Fibroblast of skin of left quadriceps (primary cell): ENCODE measurements at places on chromosomes 3 and 15.

DNA sequence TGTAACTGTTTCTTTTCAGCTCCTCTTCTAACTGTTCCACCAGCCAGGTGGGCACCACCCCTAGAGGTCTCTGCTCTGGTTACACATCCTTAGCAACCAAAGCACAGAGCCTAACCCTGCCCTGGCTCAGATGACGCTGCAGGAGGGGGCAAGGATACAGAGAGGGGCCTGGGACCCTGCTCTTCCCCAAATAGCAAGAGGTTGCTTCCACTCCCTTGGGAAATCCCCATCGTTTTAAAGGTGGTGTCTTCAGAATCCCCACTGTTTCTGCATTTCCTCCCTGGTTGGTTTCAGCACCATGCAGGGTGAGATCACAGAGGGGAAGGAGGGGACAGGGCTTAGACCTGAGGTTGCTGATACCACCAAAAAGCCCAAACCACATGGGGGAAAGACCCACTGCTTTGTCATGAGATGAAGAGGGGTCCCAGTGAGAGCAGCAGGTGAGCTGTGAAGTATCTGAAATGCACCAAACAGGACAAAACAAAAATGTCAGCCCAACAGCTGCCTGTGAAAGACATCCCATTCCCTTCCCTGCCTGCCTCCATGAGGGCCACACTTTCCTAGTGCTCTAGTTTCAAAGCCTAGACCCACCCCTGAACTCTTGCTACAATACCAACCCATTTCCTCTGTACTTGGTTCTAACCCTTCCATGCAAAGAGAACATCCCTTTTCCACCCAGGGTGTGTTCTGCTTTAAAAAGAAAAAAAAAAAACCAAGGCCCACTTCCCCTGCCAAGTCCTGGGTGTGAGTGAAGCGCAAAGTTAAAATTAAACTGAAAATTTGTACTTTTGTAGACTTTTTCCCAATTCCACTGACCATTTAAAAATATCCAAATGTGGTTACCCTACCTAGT lies 29.0 kb downstream of the ANP32A start:
- DNase-seq, result no peak

DNA sequence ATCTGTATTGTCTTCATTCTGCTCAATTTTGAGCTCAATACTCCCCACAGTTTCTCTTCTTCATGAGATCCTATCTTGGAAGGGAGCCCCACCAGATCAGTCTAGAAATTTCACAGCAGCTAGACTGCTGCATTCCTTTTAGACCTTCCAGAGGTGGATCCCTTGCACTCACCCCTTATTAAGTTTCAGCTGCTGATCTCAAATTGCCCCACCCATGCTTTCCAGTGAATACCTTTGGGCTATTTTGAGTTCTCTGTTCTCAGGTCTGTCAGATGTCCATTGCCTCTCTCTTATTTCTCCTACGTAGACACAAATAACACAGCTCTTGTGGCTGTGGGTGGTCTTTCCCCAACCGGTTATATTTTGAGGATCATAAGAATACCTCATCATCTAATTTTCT lies 60.8 kb downstream of the GPR156 start:
- no peak for DNase-seq

DNA sequence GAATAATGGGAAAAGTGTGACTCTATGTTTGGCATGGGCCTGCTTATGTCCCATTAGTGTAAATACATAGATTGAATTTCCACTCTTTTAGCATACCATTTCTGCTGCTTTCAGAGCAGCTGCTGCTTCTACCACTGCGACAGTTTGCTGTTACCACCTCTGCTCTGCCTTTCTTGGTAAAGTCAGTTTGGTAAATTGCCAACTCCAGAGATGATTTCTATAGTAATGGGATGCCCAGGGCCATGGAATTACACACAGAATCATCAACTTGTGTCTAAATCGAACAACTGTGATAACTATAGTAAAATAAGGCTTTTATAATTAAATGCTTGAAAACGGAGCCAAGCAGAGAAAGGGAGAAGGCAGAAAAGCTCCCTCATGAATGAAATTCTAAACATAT lies 168.4 kb upstream of the VEPH1 start:
- DNase-seq, result no peak

DNA sequence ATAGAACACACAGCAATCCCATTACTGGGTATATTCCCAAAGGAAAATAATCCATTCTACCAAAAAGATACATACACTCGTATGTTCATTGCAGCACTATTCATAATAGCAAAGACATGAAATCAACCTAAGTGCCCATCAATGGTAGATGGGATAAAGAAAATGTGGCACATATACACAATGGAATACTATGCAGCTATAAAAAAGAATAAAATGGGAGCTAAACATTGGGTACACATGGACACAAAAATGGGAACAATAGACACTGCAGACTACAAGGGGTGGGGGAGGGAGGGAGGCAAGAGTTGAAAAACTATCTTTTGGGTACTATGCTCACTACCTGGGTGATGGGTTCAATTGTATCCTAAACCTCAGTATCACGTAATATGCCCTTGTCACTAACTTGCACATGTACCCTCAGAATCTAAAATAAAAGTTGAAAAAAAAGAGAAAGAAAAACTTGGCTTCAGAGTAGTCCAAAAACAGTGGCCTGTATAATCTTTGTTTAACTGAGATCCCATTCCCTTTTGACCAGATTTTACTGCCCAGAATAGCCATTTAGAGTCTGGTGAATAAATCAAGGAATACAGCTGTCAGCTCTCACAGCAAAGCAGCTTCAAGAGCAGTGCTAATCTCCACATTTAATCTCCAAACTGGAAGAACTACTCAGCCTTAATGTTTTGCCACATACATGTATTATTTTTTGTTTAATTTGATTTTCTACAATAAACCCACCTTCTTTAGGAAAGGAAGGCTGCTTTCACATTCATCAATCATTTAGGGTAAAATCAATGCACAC lies 54.5 kb upstream of the XRN1 start:
- no peak for DNase-seq

GRCh38 chr15:52680041-52680391 lies 828 bp upstream of the ATOSA start:
- DNase-seq, result no peak

- DNase-seq, result no peak
Observed at GRCh38 chr3:106814231-106814630, 563.0 kb upstream of the CCDC54 start.

DNA sequence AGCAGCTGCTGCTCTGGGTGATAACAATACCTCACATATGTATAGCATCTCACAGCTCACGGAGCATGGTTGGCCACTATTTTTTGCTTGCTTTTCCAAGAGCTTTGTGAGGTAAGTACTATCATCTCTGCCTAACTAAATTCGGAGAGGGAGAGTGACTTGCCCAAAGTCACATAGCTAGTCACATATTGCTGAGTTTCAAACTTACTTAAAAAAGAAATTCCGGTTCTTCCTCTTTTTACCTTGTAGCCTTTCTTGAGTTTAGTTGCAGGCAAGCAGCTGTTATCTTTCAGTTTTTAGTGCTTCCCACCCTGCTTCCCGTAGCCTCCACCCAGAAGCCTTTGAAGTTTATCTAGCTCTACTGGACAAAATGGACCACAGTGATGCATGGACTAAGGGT lies 309.2 kb downstream of the PDCD6IP start:
- DNase-seq, result no peak

GRCh38 chr3:105868431-105868741 lies 426 bp downstream of the CBLB start:
- DNase-seq, result no peak

GRCh38 chr15:66768987-66769386 lies 67.0 kb downstream of the SMAD6 start:
- no peak for DNase-seq

DNA sequence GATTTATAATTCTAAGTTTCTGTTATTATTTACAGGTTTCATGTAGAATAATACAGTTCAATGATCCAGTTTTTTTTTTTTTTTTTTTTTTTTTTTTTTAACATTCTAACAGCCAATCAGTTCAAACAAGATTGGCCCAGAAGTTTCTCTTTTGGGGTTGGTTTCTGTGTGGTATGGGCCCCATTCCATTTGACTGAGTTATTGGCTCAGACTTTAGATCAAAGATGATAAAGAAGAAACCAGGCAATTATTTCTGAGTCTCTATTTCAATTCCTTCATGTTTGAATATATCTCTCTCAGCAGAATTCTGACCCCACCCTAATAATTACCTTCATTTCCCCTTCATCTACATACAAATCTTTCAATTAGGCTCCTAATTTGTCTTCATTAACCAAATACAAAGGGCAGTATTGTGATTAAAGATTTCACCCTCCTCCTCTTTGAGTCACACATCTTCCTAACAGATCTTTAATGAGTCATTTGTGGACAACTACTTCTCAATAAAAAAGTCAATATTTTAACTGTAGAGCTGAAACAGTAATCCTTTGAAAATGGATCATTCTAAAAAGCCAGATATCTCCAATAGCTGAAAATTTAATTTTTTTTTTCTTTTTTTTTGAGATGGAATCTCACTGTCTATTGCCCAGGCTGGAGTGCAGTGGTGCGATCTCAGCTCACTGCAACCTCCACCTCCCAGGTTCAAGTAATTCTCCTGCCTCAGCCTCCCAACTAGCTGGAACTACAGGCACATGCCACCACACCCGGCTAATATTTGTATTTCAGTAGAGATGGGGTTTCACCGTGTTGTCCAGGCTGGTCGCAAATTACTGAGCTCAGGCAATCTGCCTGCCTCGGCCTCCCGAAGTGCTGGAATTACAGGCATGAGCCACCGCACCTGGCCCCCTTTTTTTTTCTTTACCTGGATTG lies 878.8 kb downstream of the NAALADL2 start:
- DNase-seq, result peak; percentile 36

GRCh38 chr3:34200576-34200975 lies 402.1 kb downstream of the PDCD6IP start:
- DNase-seq, result no peak

GRCh38 chr3:42864321-42864950 lies 11.2 kb downstream of the CYP8B1 start:
- DNase-seq, result no peak

DNA sequence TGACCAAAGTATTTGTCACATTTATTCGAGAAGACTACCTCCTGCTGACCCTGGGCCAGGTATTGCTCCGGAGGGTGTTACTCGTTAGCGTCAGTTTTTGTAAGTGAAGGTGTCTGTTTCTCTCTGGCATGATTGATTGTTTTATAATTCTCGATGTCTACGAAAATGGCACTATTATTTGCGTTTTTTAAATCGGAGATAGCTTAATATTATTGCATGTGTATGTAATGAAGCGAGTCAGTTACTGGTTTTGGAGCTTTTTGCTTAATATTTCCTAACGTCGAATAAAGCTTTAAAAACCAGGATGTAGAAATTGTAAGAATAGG lies 439 bp downstream of the DZIP3 start:
- DNase-seq, result no peak

- no peak for DNase-seq
Observed at GRCh38 chr3:10743366-10744097, 72.5 kb upstream of the SLC6A11 start.

- peak; percentile 32 for DNase-seq
Observed at GRCh38 chr3:10738688-10739372, 77.2 kb upstream of the SLC6A11 start.

GRCh38 chr3:102180280-102180931 lies 254.4 kb upstream of the ZPLD1 start:
- DNase-seq, result peak; percentile 90

DNA sequence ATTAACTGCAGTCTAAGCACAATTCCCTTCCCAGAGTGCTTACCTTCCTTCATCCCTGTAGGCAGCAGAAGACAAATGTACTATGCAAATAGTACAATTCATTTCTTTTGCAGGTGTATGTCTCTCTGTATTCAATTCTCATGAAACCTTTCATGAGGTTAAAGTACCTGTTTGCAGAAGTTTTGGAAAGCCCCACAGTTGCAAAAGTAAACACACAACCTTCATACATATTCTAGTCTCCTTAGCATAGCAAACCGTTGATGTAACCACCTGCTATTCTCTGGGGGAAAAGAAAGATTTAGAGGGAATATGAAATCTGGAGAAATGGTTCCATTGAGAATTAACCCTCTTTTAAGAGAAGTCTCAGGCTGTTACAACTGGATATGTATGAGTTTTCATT lies 200.3 kb upstream of the SUCLG2 start:
- DNase-seq, result no peak

- no peak for DNase-seq
Observed at GRCh38 chr3:112623717-112624116, 17.2 kb downstream of the CCDC80 start.

GRCh38 chr15:99440551-99441443 lies 125.0 kb upstream of the MEF2A start:
- no peak for DNase-seq

- DNase-seq, result no peak
Observed at GRCh38 chr15:95260856-95261255, 1029.5 kb downstream of the MCTP2 start.

DNA sequence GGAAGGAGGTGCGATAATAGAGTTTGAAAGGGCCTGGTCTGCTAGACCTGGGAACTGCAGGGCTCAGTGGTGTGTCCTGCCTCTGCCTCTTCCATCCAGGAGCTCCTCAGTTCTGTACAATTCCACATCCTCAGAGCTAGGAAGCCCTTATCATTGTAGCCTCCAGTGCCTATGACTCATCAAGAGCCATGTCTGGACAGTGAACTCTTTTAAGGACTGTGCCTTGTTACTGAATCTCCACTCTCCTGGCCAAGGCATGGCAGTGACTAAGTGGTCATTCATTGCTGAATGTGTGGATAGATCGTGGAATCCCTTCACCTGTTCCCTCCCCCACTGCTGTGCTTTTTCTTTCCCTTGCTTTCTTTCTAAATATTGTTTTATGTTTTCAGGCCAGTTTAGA lies 2.9 kb downstream of the TIMP4 start:
- no peak for DNase-seq

GRCh38 chr3:144033240-144033589 lies 61.6 kb downstream of the DIPK2A start:
- DNase-seq, result no peak

GRCh38 chr3:4413467-4413866 lies 53.6 kb downstream of the SUMF1 start:
- peak; percentile 16 for DNase-seq

GRCh38 chr3:49715611-49716121 lies 3.8 kb downstream of the AMIGO3 start:
- DNase-seq, result no peak

GRCh38 chr3:128490915-128491690 lies 1.9 kb downstream of the GATA2 start:
- DNase-seq, result no peak

- no peak for DNase-seq
Observed at GRCh38 chr15:64845183-64845611, 3.5 kb downstream of the PLEKHO2 start.

GRCh38 chr3:62238003-62238402 lies 135.3 kb downstream of the FEZF2 start:
- DNase-seq, result no peak

GRCh38 chr3:191781044-191781443 lies 320.1 kb downstream of the PYDC2 start:
- DNase-seq, result no peak

- no peak for DNase-seq
Observed at GRCh38 chr3:59680919-59681318, 631.1 kb upstream of the CFAP20DC start.

DNA sequence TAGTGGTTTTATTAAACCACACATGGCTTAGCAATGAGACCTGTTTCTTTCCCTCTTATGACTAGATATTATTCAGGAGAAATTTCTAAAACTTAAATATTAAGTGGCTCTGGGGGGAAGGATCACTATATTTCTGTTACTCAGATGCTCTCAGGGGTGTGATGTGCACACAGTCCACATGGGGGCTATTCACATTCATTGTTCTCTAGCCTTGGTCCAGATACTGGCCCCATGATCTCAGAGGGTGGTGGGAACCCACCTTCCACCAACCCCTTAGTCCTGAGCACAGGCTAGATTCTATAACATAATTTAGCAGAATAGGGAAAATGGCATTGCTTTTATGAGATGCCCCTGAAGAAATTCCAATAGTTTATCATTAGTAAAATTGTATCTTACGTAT lies 149.0 kb upstream of the ST8SIA2 start:
- no peak for DNase-seq
